ENCODE measurements at places on chromosomes 5 and 9.

DNA sequence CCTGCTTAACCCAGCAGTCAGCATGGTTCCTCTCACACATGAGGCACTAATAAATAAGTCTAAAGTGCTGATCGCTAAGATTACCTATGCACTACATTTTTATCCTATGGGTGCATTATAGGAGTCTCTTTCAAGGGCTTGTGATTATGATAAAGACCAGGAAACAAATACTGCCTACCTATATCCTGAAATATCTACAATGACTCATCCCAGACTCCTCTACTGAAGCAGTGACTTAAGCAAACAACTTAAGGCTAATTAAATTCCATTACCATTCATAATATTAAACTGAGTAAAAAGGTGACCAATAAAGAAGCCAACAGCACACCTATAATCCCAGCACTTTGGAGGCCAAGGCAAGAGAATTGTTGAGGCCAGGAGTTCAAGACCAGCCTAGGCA, 338.4 kb downstream of the DNAH5 start:
- no peak for DNase-seq

GRCh38 chr9:136054798-136055714, 40.0 kb downstream of the NACC2 start:
- no peak for DNase-seq

DNA sequence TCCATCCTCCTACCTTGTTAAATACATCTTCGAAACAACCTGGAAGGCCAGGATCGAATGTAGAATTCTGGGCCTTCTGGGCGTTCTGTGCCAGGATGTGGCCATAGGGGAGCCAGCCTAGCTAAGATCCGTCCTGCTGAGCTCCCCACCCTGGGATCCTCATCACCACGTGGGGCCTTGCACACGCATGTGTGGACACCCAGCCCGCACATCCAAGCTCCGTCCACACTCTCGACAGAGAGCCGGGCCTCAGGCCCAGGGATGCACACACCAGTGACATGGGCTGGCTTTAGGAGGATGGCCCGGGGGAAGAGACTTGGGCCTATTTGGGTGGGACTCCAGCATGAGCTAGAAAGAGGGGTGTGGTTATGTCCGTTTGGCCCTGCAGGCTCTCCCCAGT, 154.0 kb downstream of the PAX5 start:
- no peak for DNase-seq

- DNase-seq: no peak
These were observed 334.4 kb downstream of the KCTD16 start for GRCh38 chr5:144504929-144505577.

DNA sequence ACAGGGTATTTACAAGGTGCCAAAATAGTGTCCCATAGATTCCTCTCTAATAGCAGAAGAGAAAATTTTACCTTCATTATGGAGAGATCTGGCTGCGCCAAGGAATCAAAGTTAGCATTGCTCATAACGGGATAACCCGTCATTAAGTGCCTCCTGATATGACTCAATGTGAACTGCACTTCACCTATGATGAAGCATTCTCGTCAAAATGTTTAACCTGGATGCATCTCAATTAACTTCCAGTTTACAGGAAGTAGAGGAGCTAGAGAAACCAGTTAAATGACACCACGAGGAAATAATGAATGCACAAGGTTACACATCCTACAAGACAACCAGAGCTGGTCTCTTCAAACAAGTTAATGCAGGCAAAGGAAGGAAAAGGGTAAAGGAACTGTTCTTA, 17.2 kb downstream of the FBXW11 start:
- DNase-seq: no peak

DNA sequence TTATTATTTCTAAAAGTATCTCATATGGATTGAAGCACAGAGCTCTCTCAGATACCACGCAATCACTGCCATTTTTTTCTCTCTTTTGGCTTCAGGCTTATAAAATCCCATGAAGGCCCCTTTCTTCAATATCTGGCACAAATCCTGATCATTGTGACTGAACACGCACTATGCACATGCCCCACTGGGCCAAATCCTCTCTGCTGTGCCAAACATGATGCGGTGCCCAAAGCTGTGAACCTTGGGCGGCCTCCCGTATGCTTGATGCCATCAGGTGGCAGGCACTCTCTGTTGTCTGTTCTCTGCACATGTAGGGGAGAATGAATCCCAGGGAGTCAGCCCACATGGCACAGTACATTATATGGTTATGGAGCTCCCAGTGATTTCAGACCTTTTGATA, 375.0 kb upstream of the RGMB start:
- no peak for DNase-seq

DNA sequence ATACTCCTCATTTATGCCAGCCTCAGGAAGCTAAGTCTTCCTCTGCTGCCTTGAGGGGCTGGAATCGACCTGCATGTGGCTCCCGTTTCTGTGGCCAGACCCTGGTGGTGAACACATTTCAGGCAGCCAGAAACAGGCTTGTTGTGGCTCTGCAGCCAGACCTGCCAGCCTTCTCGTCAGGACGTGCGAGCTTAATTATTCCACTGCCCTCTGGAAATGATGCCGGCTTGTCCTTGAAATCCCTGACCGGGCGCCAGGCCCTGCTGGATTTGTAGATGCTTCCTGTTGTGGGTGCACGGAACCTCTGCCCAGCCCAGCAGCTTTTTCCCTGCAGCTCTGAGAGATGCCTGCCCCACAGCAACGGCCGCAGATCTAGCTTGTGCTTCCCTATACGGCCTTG, 41.6 kb downstream of the PDZD2 start:
- no peak for DNase-seq

GRCh38 chr5:141785135-141785534, 93.1 kb downstream of the PCDH1 start:
- DNase-seq: no peak

GRCh38 chr9:18362901-18363685, 110.9 kb upstream of the ADAMTSL1 start:
- DNase-seq: no peak

DNA sequence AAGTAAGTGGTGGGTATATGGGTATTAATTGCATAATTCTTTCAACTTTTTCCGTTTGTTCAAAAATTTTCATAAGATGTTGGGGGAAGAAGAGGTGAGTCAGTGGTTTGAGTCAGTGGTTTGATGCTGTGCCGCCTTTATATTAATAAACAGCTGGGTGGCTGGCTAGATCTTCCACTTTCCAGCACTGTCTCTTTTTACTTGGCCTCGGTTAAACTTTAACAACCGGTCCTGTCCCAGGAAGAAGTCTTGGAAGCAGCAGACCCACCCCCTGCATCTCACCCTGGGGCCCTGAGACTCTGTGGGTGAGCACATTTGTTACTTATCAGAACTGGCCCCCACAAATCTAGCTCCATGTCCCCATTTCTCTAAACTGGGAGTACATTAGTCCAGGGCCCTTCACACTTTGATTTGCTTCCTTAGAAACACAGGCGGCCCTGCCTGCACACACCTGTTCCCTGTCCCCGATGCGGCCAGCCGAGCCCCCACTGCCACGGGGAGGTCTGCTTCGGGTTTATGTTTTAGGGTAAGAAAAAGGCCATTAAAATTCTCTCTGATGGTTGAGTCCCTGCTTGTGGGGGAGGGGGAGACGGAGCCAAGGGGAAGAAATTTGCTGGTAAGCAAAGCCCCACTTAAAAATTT, 90.7 kb downstream of the PTCH1 start:
- no peak for DNase-seq

DNA sequence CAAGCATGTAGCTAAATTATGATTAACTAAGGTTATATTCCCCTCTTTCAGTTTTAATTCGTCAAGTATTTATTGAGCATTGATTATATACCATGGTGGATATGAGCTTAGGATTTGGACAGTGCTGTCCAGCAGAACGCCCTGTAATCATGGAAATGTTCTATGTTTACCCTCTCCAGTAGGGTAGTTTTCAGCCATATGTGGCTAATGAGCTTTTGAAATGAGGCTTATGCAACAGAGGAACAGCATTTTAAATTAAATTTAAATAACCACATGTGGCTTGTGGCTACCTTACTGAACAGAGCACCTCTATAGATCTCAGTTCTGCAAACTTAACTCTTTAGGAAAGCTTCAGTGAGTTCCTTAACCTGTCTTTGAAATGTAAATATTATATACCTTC, 59.1 kb downstream of the JMY start:
- no peak for DNase-seq

DNA sequence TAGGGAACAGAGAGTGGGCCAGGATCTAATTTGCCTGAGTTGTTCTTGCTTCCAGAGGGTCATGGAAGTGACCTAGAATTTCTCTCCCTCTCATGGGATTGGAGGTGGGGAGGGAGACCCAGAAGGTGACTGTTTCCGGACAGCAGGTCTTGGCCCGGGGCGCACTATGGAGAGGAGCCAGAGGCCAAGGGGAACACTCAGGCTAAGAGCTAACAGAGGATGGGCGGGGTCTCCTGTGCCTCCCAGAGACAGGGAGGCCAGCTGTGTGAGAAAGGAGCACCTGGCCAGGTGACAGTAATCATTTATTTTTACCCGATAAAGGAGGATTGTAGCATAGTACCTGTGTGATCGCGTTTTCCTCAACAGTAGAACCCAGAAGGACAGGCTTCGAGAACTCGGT, 50.9 kb upstream of the ANKH start:
- no peak for DNase-seq

DNA sequence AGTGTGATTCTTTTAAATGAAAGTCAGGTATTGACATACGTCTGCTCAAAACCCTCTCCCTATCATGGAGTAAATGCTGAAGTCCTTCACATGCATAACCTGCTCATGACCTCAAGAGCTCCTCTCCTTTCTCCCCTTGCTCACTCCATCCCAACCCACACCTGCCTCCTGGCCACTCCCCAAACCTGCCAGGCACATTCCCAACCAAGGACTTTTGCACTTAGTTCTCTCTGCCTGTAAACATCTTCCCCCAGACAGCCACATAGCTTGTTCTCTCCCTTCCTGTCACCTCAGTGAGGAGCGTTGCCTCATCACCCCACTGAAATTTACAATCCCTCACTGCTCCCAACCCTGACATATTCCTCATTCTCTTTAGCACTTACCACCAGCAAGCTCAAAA, 8.7 kb downstream of the SETD9 start:
- DNase-seq: no peak

- no peak for DNase-seq
These were observed 342.8 kb downstream of the EBF1 start for GRCh38 chr5:158756871-158757270.

DNA sequence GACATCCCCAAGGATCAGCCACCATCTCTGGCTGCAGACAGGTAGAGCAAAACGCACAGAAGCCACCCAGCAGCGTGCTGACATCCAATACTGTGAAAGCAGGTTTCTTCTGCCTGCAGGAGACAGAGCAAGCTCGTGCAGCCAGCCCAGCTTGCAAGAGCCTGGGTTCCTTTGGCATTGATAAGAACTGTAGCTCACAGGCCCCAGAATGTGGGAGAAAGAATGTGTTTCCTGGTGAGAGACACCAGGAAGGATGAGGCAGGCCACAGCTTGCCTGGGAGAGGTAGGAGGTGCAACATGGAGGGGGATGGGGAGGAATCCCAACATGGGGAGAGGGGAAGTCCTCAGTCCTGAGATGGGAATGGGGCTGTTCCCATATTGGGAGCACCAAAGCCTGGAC, 34.0 kb upstream of the ARAP3 start:
- no peak for DNase-seq

- DNase-seq: no peak
These were observed 19.9 kb downstream of the MTX3 start for GRCh38 chr5:79971156-79971555.

DNA sequence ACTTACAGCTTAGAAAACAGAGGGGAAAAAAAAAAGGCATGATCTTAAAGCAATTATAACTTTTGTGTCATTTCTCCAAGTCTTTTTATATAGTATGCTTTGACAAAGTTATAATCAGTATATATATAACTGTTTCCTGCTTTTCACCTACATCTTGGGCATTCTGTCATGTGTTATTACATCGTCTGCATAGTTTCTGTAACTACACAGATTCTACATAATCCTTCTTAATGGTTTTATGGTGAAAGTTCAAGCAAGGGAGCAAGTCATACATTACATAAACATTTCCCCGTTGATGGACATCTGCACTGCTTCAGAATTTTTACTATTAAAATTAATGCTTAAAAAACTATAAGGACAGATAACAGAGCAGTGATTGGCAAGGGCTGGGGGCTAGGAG, 12.1 kb downstream of the FEM1C start:
- no peak for DNase-seq

DNA sequence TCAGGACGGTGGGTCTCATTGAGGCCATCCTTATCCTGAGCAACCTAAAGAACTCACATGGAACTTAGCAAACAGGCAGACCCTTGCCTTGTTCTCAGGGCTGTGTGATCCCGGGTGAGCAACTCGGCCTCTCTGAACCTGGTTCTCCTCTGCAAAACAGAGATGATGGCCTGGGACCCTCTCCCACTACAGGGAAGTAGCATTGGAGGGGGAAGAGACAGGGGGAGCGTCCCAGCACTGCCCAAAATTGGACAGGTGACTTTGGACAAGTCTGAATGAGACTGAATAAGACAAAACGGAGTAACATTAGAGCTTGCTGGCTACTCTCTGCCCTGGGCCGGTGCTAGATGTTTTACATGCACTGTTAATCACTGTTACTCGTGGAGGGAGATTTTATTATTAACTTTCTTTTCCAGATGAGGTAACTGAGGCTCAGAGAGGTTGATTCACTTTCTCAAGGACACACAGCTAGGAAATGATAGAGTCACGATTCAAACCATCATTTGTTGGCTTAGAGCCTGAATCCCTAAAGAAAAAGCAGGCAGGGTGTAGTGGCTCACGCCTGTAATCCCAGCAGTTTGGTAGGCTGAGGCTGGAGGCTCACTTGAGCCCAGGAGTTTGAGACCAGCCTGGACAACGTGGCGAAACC, 136.4 kb downstream of the C9orf50 start:
- no peak for DNase-seq

Measured in activated naive CD4-positive, alpha-beta T cell (primary cell).